ENCODE measurements at places on chromosomes 11 and 22.

DNA sequence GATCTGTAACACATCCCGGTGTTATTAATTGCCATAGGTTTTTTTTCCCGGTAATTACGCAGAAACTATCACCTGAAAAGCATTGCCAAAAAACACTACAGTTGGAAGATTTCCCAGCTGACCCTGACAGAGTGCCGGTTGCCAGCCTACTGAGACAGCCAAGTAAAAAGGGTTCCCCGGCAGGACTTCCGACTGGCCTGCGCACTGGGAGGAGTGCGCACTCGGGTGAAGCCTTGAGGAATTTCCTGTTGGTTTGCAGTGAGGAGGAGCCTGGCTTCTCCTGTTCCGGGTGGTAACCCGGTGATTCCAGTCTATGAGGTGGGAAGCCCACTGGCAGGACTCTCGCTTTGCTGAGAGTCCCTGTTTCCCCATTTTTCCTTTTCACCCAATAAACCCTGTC, 52.1 kb downstream of the CNTF start:
- no peak overlapping the region for H3K4me3 ChIP-seq
- no peaks in the 10 kb centered on the region for H3K36me3 ChIP-seq
- no peaks in the 10 kb centered on the region for H3K4me1 ChIP-seq

- H3K4me3 ChIP-seq, result peak within 1 kb of the TSS; percentile 69
- H3K27me3 ChIP-seq, result no peaks in the 10 kb centered on the region
- peak within 1 kb of the TSS; percentile 83 for H3K27ac ChIP-seq
- peak; percentile 90 for DNase-seq
Measured at GRCh38 chr11:126303623-126304456, at the start of gene DCPS. Gene DCPS, plus strand, starts transcription at chr11:126304060. Its CDS starts 21 bp downstream, at chr11:126304081.

- no peak overlapping the region for H3K4me3 ChIP-seq
- H3K27ac ChIP-seq, result no peak overlapping the region
- H3K4me1 ChIP-seq, result no peaks in the 10 kb centered on the region
- H3K36me3 ChIP-seq, result no peaks in the 10 kb centered on the region
Measured at GRCh38 chr11:71330349-71330748, 78.0 kb upstream of the SHANK2 start.

DNA sequence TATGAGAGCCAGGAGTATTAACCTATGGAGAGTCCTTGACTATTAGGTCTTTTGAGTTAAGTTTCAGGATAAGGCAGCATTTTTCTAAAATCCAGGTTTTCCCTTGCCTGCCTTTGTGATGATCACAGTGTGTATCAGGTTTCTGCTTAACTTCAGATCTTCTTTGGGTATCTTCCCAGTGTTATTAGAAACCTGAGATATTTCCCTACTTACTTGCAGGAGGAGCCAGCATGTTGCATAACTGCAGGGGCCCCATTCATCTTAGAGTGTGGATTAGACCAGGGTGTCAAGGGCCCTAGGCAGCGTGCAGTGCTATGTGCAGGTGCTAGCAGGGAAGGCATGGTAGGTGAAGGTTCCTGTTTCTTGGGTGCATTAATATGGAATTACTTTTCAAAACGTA, 69.5 kb downstream of the ZNRF3 start:
- H3K36me3 ChIP-seq, result no peaks in the 10 kb centered on the region
- peaks cover 3% of the 10 kb centered on the region for H3K4me1 ChIP-seq

- no peaks in the 10 kb centered on the region for H3K36me3 ChIP-seq
- H3K4me3 ChIP-seq, result no peak overlapping the region
- H3K4me1 ChIP-seq, result no peaks in the 10 kb centered on the region
- no peak for DNase-seq
- no peaks in the 10 kb centered on the region for H3K27me3 ChIP-seq
Measured at GRCh38 chr11:102292933-102293332, 24.4 kb upstream of the BIRC3 start.

DNA sequence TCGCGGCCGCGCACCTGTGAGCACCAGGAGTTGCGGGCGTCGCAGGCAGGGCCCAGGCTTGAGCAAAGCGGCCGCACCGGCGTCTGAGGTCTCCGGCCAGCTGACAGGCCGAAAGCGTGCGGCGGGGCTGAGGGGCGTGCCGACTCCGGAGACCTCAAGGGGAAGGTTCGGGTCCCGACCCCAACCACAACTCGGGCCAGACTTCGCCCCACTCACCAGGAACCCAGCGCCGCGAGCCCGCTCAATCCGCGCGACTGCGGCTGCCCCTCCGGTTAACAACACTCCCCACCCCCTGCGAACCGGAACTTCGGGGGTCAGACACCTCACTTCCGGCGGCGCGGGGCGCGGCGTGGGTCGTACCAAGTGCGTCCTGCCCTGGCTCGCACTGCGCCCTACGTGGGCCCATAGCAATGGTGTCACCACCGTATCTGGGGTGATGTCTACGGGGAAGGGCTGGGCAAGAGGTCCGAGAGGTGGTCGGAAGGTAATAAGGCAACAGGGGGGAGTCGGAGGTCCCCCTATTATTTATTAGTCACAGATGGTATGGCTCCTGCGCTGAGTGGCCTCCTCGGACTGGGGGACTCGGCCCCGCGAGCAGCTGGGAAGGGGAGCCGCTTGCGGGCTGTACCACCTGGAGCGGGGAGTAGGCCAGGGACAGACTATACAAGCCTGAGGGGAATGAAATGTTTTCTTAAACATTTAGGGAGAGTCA, at the start of gene SYVN1:
Gene SYVN1 (minus strand): TSS at position 280 of the 712 bp plus-strand sequence. CDS start 918 bp downstream, outside the sequence.
- peak within 1 kb of the TSS; percentile 95 for H3K27ac ChIP-seq
- peaks cover 21% of the 10 kb centered on the region for H3K36me3 ChIP-seq
- H3K4me3 ChIP-seq, result peak within 1 kb of the TSS; percentile 78
- peaks cover 10% of the 10 kb centered on the region for H3K4me1 ChIP-seq

GRCh38 chr11:71373791-71374454, 74.3 kb downstream of the DHCR7 start:
- H3K27ac ChIP-seq, result no peak overlapping the region
- peaks cover 3% of the 10 kb centered on the region for H3K27me3 ChIP-seq
- H3K4me1 ChIP-seq, result no peaks in the 10 kb centered on the region
- DNase-seq, result no peak

GRCh38 chr22:23836692-23837495, 1.9 kb downstream of the DERL3 start:
- no peaks in the 10 kb centered on the region for H3K27me3 ChIP-seq
- DNase-seq, result no peak
- peaks cover 18% of the 10 kb centered on the region for H3K36me3 ChIP-seq
- no peaks in the 10 kb centered on the region for H3K4me1 ChIP-seq
- H3K4me3 ChIP-seq, result no peak overlapping the region
- no peak overlapping the region for H3K27ac ChIP-seq

- H3K4me3 ChIP-seq, result no peak overlapping the region
- H3K27ac ChIP-seq, result no peak overlapping the region
- H3K4me1 ChIP-seq, result no peaks in the 10 kb centered on the region
- DNase-seq, result no peak
- H3K27me3 ChIP-seq, result no peaks in the 10 kb centered on the region
Measured at GRCh38 chr22:48264586-48264985, 1502.1 kb downstream of the TBC1D22A start.

- no peaks in the 10 kb centered on the region for H3K4me1 ChIP-seq
- H3K27ac ChIP-seq, result no peak overlapping the region
- DNase-seq, result no peak
- H3K4me3 ChIP-seq, result no peak overlapping the region
Measured at GRCh38 chr11:32549611-32550187, 33.9 kb upstream of the EIF3M start.

DNA sequence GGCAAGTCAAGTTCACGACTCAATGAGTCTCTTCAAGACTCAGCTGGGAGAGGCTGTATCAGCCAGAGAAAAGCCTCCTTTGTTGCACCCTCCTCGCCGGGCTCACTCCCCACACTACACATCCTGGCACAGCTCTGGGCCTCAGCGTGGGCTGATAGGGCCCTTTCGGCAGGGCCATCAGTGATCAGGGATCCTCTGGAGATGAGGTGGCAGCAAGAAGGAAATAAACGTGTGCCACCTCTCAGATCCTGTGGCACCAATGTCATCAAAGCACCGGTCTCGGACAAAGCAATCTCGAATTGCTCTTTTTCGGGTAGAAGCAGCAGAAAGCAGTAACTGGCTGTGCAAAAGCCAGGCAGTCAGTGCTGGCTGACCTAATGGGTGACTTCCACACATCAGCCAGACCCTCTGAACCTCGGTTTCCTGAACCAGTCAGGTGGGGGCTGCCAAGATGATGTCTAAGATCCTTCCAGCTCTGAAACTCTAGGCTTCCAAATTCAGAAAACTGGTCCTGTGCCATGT, 2.1 kb downstream of the EHD1 start:
- peaks cover 14% of the 10 kb centered on the region for H3K4me1 ChIP-seq
- no peaks in the 10 kb centered on the region for H3K27me3 ChIP-seq
- peaks cover 25% of the 10 kb centered on the region for H3K36me3 ChIP-seq
- H3K4me3 ChIP-seq, result peak overlapping the region; percentile 86
- H3K27ac ChIP-seq, result peak overlapping the region; percentile 73

- no peaks in the 10 kb centered on the region for H3K4me1 ChIP-seq
- no peak overlapping the region for H3K27ac ChIP-seq
- DNase-seq, result peak; percentile 40
- no peaks in the 10 kb centered on the region for H3K27me3 ChIP-seq
Measured at GRCh38 chr11:109856928-109857327, 236.3 kb upstream of the ZC3H12C start.

DNA sequence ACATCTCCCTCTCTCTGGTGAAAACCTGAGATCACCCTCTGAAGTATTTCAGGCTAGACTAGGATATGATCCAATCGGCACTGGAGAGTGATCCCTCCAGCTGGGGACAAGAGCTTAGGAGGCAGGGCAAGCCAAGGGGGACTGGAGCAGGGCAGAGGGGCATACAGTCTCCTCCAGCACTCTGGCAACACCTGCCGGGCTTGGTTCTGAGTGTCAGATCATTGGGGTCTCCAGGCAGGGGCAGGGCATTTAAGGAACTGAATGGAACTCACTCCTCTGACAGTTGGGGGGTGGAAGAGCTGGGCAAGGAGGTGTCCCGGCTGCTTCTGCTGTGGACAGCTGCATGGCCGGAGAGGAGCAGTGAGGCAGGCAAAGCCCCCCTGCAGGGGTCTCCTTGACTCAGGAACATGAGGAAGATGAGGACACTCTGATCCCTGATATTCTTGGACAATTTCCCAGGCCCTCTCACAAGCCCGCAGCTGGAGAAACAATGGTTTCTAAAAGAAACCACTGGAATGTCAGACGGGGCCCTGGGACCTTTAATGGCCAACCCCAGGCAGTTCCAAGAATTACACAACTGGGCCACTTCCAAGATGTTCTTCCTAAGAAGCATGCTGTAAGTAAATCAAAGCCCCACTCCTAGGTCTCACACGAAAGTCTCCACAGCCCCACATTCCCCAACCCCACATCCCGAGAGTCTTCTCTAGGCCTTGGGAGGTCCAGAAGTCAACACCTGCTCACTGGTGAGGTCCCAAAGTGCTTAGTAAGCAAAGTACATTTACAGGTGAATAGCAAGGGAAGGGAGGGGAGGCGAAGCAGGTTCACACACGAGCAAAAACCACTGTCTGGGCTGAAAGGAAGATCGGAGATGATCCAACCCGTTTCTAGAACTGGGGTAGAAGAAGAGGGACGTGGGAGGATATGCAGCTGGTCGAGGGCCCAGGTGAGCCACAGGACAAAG, 1.2 kb upstream of the CCDC86 start:
- peaks cover 18% of the 10 kb centered on the region for H3K4me1 ChIP-seq
- DNase-seq, result peak; percentile 95
- no peaks in the 10 kb centered on the region for H3K36me3 ChIP-seq
- no peaks in the 10 kb centered on the region for H3K27me3 ChIP-seq
- H3K27ac ChIP-seq, result peak overlapping the region; percentile 83

- H3K27me3 ChIP-seq, result no peaks in the 10 kb centered on the region
- no peak overlapping the region for H3K27ac ChIP-seq
- no peaks in the 10 kb centered on the region for H3K4me1 ChIP-seq
- no peak overlapping the region for H3K4me3 ChIP-seq
- peak; percentile 51 for DNase-seq
Measured at GRCh38 chr11:44530413-44531115, 34.9 kb upstream of the CD82 start.

- H3K4me1 ChIP-seq, result peaks cover 8% of the 10 kb centered on the region
- H3K36me3 ChIP-seq, result peaks cover 8% of the 10 kb centered on the region
- H3K27ac ChIP-seq, result peak overlapping the region; percentile 76
- H3K27me3 ChIP-seq, result no peaks in the 10 kb centered on the region
- peak; percentile 98 for DNase-seq
- no peak overlapping the region for H3K4me3 ChIP-seq
Measured at GRCh38 chr11:3723014-3723708, 52.0 kb upstream of the CHRNA10 start.

DNA sequence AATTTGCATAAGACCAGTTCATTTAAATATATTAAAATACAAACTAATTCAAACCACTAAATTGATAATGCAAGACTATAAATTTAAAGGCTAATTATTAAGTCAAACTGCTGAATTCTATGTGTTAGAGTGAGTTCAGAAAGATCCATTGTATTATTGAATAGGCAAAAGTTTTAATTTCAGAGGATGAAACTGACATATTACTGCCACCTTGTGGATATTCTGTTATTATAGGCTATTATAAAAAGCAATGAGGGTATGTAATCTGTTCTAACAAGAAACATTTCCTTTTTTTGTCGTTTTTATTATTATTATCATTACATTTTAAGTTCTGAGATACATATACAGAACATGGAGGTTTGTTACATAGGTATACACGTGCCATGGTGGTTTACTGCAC, 20.9 kb upstream of the NAALAD2 start:
- H3K27me3 ChIP-seq, result no peaks in the 10 kb centered on the region
- no peak for DNase-seq
- H3K4me3 ChIP-seq, result no peak overlapping the region
- H3K36me3 ChIP-seq, result no peaks in the 10 kb centered on the region

- no peak for DNase-seq
- H3K4me1 ChIP-seq, result no peaks in the 10 kb centered on the region
- H3K27ac ChIP-seq, result no peak overlapping the region
- no peak overlapping the region for H3K4me3 ChIP-seq
- H3K27me3 ChIP-seq, result peaks cover 8% of the 10 kb centered on the region
- H3K36me3 ChIP-seq, result no peaks in the 10 kb centered on the region
Measured at GRCh38 chr11:1706634-1707400, 9.8 kb downstream of the KRTAP5-6 start.

DNA sequence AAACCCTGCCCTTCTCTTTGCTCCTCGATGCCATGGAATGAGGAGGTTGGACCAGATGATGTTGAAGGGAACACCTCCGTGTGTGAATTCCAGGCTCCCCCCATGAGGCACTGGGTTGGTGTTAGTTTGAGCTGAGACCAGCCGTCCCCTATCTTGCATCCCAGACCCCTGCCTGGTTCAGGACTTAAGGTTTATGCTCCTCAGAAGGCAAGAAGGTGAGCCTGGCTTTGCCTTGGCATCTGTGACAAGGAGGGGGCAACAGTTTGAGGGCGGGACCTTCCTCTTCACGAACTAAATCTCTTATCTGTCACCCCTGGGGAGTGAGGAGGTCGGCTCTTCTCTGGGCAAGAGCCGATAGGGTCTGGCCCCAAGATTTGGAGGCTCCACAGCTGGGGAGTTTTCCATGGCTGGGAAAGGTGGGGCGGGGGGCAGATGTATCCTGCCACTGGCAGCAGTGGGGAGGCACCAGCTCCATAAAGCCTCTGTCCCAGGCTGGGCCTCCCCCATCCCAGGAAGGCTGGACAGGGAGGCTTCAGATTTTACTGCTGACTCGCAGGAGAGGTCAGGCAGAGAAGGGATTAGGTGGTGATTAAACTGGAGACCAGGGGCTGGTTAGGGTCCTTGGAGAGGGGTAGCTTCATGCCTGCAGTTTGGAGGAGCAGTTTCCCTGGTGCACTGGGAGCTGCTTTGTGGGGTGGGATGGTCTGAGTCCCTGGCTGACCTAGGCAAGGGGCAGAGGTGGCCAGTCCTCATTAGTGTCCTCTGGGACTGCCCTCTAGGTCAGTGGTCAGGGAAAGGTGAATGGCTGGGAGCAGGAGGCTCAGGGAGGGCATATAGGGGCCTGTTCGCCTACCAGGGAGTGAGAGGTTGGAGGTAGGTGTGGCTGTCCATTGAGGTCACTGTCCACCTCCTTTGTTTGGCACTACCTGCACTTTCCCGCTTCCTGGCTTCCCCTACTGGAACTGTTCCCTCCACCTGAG, 1.1 kb downstream of the SEC14L2 start:
- DNase-seq, result no peak
- peak overlapping the region; percentile 41 for H3K27ac ChIP-seq
- peaks cover 1% of the 10 kb centered on the region for H3K36me3 ChIP-seq
- peak overlapping the region; percentile 76 for H3K4me3 ChIP-seq

Measured in fibroblast of lung (primary cell).